ENCODE measurements at places on chromosomes 5 and 9.

DNA sequence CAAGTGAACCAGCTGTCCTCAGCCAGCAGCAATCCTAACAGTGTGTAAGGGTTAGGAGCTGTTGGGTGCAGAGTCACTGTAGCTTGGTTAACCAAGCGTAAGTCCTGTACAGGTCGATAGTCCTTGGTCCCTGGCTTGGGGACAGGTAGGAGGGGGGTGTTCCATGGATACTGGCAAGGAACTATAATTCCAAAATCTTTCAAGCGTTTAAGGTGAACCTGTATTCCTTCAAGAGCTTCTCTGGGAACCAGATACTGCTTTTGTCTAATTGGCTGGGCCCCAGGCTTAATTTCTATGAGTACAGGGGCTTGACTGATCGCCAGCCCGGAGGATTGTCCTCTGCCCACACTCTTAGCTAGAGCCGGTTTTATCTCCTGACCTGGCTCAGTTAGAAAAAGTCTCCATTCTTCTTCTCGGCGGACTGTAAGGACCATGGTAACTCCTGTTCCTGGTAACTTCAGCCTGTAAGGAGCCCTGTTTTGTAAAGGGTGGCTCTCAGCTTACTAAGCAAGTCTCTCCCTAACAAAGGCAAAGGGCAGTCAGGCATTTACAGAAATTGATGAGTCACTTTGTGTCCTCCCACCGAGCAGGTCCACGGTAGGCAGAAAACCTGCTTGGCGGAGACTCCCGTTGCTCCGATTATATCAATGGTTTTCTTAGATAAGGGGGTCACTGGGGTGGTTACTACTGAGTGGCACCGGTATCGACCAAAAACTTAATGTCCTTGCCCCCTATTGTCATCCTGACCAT, 6.0 kb upstream of the ZNF354C start:
- no peak for DNase-seq

DNA sequence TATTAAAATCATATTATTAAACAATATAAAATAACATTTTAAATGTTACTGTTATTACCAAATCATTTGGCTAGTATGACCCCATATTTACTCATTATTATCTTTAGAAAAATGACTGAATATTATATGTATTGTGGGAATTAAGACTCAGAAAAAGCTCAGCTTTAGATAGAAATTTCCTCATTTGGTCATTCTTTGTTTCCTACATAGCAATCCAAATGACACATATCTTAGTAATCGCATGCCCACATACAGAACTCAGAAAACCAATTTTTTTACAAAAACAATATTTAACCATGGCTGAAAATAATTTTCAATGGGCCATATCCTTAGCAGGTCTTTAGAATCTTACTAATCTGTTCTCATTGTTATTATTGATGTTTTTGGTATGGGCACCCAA, 53.8 kb upstream of the TSLP start:
- DNase-seq, result no peak

GRCh38 chr5:170603578-170604565, 100.1 kb downstream of the KCNIP1 start:
- peak; percentile 66 for DNase-seq

- no peak for DNase-seq
Measured at GRCh38 chr5:88734983-88735382, 148.0 kb downstream of the MEF2C start.

- DNase-seq, result no peak
Measured at GRCh38 chr9:108654566-108654965, 201.2 kb downstream of the ACTL7B start.

DNA sequence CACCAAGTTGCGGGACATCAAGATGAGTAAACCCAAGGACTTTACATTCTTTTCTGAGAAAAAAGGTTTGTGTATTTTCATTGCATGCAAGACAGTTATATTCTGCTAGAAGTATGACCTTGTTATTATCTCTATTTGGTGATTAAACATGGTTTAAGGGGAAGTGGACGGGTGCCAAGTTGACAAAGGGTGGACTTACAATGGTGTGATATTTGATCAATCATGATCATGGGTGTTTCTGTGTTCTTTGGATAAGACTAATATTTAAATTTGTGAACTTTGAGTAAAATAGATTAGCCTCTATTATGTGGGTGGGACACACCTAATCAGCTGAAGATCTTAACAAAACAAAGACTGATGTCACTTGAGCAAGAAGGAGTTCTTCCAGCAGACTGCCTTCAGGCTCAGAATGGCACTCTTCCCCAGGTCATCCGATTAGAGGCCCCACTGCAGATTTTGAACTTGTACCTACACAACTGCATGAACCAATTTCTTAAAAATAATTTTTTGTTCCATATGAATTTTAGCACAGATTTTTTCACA, 782.9 kb downstream of the CDH12 start:
- no peak for DNase-seq

DNA sequence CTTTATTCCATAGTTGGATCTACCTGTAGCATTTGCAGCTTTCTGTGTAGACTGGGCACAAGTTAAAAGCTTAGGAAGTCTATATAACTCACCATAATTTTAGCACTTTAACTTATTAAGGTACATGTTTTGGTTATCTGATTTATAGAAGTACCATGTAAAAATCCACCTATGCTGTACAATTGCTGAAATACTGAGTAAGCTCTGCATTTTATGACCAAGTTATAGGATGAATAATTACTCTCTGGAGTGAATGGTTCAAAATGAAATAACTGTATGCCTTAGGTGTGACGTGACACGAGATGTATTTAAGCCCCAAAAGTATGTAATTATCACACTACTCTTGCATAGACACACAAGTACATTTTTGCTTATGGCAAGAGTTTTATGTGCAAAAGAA, 22.1 kb downstream of the ZSWIM6 start:
- DNase-seq, result no peak

GRCh38 chr9:136835932-136836904, 6.1 kb upstream of the AJM1 start:
- no peak for DNase-seq

GRCh38 chr5:54275361-54275760, 35.0 kb downstream of the ARL15 start:
- DNase-seq, result no peak

DNA sequence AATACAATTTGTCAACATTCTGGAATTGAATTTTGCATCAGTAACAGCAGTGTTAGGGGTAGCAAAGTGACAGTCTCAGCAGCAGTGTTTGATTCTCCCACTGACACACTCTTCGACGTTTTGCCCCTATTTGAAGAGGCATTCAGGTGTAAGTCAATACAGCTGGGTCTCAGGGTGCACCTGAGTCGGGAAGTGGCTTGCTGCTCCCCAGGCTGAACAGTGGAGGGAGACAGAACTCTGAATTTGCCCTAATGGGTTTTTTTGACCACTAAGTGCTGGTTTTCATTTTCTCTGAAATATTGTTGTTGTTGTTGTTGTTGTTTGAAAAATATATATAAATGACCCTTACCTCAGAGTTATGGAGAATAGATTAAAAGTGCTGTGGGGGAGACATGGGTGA, 223.2 kb downstream of the TLR4 start:
- no peak for DNase-seq

DNA sequence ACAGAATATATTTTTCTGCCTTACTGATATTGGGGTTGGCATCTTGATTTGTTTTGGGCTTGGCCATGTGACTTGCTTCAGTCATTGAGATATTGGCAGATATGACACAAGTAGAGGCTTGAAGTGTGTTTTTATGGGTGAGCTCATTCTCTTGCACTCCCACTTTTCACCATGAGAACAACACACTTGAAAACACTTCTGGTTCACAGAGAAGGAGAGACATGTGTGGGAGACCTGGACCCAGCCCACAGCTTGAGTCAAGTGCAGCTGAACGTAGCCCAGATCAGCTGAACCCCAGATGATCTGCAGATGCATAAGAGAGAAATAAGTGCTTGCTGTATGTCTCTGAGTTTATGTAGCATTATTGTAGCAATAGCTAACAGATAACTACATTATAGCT, 155.4 kb downstream of the SEMA6A start:
- no peak for DNase-seq

- no peak for DNase-seq
Measured at GRCh38 chr5:67196537-67197059, at the start of gene CD180. Gene CD180 (minus strand): TSS chr5:67196799. CDS start chr5:67196641, 158 bp downstream.

- DNase-seq, result no peak
Measured at GRCh38 chr5:64952951-64953673, 184.4 kb downstream of the CWC27 start.

- DNase-seq, result no peak
Measured at GRCh38 chr5:88845081-88845697, 37.8 kb downstream of the MEF2C start.

DNA sequence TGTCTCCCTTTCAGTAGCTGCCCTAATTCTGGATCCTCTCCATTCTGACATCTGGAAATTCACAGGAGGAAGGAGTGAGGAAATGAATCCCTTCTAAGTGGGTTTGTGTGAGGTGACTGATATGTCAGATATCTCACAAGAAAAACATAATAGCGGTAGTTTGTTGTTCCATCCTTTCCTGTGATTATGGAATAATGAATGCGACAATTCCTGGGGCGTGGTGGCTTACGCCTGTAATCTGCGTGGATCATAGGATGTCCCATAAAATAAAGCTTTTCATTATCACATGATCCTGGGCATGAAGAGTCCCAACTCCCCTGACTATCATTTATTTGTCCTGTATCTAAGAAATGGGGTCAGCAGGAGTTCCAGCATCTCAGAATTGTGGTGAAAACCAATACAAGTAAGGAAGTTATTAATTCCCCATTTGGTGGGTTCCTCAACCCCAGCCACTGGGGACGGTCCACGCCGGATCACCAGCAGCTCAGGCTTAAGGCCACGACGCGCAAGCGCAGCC, 375 bp upstream of the C5orf24 start:
- DNase-seq, result no peak

- DNase-seq, result no peak
Measured at GRCh38 chr9:15433661-15434060, 11.0 kb downstream of the SNAPC3 start.

- DNase-seq, result no peak
Measured at GRCh38 chr9:37944266-37944650, 40.3 kb upstream of the SLC25A51 start.

DNA sequence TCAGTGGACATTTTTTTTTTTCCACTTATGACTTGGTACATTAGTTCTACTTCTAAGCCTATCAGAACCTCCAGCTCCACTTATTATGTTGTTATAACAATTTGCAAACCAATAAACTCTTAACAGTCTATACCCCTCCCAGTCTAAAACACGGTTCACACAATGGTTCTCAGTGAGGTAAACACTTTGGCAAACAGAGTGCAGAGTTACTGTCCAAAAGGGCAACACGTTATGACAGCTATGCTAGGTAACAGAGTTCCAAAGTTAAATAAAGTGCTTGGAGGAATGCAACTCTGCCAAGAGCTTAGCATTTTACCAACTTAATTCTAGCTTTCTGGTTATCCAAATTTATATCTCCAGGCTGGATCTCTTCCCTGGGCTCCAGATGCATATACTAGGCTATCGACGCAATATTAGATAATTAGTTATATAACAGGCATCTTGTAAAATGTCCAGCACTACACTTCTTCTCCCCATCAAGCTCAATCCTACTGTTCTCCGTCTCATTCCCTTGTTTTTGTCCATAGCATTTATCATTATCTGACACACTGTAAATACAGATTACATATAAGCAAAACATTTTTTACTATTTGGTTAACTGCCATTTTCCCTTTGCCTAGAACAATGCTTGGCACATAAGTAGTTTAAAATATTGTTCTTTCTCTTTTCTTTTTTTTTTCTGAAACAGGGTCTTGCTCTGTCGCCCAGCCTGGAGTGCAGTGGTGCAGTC, 14.3 kb downstream of the FNBP1 start:
- no peak for DNase-seq

DNA sequence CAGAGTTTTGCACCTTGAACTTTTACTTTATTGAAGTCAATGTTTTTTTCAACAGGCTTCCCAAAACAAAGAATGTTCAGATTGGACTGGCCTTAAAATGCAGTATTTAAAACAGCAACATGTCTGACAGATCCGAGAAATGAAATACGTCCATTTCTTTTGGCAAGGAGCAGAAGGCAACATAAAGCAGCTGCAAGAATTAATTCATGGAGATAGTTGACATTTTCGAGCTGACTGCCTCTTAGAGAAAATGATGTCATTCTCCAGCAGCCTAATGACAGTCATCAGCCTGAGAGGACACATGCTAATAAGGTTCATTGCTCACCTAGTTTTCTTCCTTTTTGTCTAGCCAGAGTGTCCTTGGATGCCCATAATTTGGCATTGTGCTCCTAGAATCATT, 232.2 kb upstream of the SEMA6A start:
- no peak for DNase-seq

DNA sequence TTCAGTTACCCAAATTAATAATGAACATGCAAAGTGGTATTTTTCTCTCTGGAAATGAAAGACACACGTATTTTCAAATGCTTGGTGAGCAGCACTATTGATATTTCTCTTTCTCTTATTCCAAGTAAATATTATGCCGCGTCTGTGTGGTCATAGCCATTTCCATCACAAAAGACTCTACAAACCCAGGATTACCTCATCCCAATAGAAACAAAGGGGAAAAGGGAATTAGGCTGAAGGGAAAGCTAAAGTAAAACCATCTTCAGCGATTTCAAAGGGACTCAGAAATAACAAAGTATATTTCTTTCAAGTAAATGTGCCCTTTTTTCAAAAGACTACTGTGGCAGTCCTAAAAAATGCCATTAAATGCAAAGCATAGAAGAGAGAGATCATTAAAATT, 62.0 kb upstream of the FST start:
- no peak for DNase-seq

GRCh38 chr5:77390221-77390620, 101.9 kb downstream of the WDR41 start:
- DNase-seq, result no peak

DNA sequence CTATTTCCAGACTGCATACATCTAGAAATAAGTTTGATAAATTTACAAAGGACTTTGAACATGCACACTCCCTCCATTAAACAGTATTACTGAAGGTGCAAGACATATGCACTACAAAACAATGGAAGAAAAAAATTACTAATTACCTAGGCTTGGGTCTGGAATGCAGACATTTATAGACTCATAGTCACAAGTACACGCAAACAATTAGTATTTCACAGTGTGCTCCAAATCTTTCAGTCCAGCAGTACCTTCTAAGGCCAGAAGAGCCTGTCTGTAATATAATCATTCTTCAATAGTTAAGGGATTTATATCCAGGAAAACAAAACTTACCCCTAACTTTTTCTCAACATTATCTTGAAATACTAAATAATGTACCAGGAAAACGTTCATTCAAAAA, 11.2 kb downstream of the RICTOR start:
- no peak for DNase-seq

DNA sequence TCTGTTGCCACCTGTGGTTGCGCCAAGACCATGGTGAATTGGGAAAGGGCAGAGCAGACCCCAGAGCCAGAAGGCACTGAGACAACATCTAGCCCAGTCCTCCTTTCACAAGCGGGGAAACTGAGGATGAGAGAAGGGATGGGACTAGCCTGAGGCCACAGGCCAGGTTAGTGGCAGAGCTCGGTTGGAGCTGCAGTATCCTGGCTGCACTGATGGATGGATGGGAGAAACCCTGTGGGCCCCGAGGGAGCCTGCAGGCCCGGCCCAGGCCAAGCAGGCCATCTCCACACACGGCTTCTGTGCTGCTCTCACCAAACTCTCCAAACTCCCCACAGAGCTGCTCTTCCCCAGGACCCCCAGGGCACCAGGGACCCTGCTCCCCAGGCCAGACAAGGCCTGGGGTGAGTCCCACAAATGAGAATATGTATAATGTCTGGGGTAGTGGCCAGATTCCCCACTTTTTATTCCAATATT, 60.2 kb downstream of the TSTD2 start:
- DNase-seq, result peak; percentile 12

GRCh38 chr5:115389034-115389798, 92.8 kb upstream of the CCDC112 start:
- no peak for DNase-seq

- DNase-seq, result peak; percentile 55
Measured at GRCh38 chr9:133609311-133610098, at the start of gene FAM163B. Gene FAM163B (minus strand): TSS chr9:133609389. CDS start chr9:133580223, 29,166 bp downstream.

- DNase-seq, result peak; percentile 51
Measured at GRCh38 chr5:66807743-66808142, 211.6 kb downstream of the MAST4 start.

Data from D341Med (cell line).